ENCODE measurements at places on chromosomes 7 and 10.

- no peak for DNase-seq
These were observed 97.0 kb upstream of the PDE1C start for GRCh38 chr7:32167256-32167655.

DNA sequence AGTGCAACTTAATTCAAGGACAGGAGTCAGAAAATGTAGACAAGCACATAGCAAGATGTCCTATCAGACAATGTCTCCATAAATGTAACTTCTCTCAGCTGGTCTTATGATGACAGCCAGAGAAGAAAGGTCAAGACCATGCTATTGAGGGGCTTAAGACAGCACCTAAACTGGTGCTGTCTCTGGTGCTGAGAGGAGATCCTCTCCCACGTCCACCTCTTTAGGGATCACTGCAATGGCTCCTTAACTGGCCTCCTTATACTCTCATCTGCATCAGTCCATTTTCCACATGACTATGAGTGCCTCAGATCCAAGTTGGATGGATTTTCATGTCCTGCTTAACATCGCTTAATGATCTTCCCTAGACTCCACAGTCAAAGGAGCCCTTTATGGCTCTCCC lies 210.6 kb downstream of the ARL4A start:
- DNase-seq, result no peak

DNA sequence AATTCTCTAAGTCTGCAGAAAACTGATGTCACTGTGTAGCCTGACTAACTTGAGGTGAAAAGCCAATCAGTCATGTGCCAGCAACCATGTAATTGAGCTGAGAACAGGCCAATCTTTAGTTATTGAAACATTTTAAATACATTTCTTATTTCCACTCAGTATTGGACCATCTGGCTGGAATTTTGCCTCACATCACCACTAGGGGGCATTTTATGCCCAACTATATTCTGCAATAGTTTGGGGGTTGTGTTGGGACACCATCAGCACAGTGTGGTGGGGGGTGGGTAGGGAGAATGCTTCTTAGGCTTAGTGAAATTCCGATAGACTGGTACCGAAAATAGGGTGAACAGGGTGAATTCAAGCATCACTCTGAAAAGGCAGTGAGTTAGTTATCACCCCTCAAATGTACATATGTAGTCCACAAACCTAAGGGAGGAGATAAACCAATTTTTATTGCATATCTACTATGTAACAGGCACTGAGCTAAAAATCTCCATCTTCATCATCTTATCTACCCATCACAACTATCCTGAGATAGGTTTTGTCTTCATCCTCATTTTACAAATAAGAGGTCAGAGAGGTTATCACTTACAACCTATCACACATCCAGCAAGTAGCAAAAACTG lies 17.8 kb downstream of the NPSR1 start:
- DNase-seq, result no peak

DNA sequence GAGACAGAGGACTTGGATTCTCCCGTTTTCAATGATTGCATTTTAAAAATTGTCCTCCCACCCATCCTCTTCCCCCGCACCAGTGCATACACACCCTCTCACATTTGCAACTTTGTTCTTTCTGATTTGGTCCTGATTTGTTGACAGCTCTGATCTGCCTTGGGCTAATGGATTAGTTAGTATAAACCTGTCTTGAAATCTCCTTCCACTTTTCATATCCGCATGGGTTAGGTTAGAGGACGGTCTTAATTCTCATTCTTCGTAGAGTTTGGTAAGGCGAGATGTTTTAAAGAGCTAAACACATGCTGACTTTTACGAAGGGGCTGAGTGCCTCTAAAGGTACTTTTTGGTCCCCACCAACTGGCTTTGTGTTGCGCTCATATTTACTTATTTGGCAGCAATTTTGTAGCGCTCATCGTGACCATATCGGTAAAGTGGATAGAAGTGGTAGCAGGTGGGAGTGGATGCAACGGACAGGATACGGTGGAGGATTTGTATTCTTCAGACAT lies 1.1 kb downstream of the AHR start:
- no peak for DNase-seq

- no peak for DNase-seq
These were observed 20.3 kb downstream of the VWDE start for GRCh38 chr7:12383377-12383776.

GRCh38 chr10:63204667-63205391 lies 71.7 kb downstream of the NRBF2 start:
- no peak for DNase-seq

DNA sequence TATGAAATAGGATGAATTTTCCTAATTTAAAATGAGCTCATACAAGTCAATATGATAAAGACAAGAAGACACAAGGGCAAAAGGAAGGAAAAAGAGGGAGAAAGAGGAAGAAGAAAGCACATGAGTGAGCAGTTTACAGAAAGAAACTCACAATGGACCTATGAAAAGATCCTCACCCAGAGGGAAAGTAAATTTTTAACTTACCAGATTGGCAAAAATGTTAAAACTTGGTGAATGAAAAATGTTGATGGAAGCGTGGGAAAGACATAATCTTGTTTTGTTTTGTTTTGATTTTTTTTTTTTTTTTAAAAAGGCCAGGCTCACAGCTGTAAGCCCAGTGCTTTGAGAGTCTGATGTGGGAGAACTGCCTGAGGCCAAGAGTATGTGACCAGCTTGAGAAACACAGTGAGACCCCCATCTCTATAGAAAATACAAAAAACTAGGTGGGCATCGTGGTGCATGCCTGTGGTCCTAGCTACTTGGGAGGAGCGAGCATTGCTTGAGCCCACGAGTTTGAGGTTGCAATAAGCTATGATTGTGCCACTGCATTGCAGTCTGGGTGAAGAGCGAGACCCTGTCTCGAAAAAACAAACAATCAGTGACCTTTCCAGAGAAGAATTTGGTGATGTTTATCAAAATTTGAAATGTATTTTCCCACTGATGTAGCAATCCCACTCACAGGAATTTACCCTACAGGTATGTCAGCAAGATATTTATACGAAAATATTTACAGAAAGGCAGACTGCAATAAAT lies 152.9 kb upstream of the ASAH2 start:
- DNase-seq, result no peak

- no peak for DNase-seq
These were observed 204.0 kb upstream of the CELF2 start for GRCh38 chr10:10813656-10814055.

GRCh38 chr7:123916240-123916724 lies 8.8 kb upstream of the SPAM1 start:
- DNase-seq, result no peak

DNA sequence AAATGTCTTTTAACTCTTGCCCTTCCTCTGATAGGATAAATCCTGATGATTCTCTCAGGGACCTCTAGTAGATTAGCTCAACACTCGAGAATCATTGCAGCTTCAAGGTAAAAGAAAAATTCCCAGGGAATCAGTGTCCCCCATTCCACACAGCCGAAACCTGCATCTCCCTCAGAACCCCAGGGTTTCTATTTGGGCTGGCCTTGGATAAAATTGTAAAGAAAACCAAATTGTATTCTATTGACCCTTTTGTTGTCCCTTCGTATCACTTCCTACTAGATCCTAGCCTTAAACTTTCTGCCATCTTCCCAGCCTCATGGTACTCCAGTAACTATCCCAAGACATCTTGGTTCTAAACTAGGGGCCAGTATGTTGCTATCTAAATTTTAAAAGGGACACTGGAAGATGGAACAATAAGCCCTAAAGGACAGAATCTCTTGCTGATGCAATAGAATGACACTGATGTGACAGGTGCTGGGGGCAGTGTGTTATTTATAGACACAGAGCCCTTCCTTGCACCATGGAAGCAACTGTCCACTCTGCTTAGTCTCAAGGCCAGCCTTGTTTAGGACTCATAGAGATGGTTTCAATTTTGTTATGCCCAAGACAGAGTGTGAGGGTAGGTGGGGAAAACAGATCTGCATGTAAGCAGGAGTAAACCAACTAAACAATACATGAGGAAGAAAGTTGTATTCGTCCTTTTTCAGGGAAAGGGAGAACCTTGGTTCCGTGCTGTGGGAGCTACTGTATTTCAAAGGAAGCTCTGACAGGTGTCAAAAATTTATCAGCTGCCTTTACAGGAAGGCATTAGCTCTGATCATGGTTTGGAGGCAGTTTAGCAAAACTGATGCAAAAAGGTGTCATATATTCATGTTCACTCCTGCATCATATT lies 7.6 kb downstream of the ASB15 start:
- no peak for DNase-seq

DNA sequence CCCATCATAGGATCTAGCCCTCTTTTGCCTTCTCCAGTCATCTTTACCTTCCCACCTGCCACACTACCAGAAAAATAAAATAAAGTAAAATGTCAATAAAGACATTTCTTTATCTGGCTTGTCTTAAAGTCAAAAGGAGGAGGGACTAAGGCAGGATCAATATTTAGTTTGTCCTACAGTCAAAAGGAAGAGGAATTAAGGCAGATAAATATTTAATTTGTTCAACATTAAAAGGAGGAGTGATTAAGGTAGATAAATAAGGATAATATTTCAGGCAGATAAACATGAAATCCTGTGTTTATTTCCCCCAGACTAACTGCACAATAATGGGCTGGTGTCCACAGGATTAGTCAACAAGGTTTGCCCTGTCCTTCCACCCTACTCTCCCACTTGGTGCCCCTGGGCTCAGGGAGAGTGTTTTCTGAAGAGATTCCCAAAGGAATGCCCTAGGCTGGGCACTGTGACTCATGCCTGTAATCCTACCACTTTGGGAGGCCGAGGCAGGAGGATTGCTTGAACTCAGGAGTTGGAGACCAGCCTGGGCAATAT lies 18.3 kb upstream of the MSMB start:
- no peak for DNase-seq

GRCh38 chr10:44380829-44381600 lies 3.9 kb downstream of the CXCL12 start:
- DNase-seq, result no peak

- DNase-seq, result no peak
These were observed 150.3 kb upstream of the NRP1 start for GRCh38 chr10:33484787-33485186.

All from substantia nigra (tissue), 51 donors.